Sigmoid colon (tissue), 7 donors: ENCODE measurements at places on chromosomes 12 and 14.

DNA sequence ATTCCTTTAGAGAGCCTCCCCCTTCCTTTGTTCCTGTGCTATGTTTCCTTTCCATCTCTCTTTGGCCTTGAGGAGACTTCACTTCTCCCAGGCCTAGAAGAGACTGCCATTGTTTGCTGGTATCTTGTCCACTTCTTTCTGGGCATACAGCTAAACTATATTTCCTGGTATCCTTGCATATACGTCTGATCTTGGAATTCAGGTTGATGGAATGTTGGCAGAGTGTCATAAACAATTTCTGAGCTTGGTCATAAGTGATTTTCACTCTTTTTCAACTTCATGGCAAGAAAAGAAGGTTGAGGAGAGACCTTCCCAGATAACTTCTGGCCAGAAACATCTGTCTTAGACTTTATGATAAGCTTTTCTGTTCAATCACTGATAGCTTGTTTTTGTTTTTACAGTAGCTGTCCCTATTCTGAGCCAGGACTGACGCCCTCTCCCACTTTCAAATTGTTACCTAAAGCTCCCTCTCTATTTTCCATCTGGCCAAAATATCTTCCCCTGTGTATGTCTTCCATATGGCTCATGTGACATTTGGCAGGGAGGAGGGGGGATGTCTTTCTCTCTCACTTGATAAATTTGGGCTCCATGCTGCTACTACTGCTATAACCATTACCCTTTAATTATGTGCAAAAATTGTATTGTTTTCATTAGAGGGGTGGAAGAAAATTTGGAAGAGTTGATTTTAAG is 457.0 kb downstream of the ADAMTS20 start:
- no peak for DNase-seq

- no peak for DNase-seq
These were observed 845 bp downstream of the L3HYPDH start for GRCh38 chr14:59483363-59483762.

DNA sequence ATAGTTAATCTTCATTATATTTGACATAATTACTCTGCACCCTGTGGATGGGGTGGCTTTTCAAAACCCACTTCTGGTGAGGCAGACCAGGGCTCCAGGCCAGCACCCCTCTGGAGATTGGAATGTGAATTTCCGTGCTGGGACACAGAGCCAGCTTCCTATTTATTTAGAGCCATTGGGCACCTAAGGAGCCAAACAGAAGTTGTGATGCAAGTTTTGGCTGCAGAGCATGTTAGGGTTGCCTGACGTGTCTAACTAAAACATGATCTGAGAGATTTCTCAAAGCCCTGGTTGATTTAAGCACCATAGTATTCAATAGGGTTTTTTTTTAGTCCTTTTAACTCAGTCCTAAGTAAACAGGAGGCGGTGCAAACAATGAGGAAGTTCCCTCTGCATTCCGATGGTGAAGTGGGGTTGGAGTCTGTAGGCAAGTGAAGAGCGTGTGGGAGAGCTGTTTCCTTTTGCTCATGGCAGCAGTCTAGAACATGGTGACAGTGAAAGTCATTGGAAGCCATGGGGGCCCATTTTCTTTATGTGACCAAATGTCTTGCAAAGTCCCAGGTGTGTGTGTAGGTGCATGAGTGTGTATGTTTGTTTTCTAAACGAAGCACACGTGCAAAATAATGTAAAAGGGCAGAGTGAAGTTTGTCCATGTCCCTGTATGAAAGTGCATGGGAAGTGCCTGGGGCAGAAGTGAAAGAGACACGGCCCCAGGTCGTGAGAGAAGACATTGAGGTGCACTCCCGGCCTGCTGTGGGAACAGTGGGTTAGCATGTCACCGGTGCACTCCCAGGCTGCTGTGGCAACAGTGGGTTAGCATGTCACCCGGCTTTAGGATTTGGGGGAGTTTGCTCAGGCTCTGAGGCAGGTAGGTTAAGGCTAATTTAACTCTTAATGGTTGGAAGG is 117.7 kb downstream of the PRKCH start:
- no peak for DNase-seq

- DNase-seq: no peak
These were observed 539.0 kb downstream of the VRK1 start for GRCh38 chr14:97336179-97336578.
